ENCODE measurements at places on chromosomes 1 and 21.

DNA sequence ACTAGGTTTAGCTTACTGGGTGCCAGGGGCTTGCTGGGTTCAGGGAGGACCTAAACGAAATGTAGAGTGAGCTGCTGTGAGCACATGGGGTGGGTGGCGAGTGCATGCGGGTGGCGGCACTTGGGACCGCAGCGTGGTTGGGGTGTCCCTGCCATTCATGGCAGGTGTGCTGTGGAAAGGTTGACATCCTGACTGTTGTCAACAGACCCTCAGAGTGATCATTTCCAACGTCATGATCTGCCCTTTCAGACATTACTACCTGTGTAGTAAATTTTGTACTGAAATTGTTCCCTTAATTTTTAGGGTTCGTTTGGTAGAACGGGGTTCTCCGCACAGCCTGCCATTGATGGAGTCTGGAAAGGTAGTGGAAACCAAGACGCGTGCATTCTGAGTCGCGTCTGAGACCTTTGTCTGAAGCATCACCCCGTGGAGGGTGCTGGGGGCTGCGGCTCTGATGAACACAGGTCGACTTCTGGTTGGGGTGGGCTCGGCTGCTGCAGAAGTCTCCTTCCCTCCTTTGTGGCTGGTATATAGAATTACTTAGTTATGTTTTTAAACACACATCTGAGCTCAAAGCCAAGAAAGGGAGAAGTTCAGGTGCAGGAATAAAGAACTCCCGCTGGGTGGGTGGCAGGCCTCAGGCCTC, 43.3 kb downstream of the S100B start:
- DNase-seq: no peak

- no peak for DNase-seq
Measured at GRCh38 chr1:10643607-10644306, 152.7 kb downstream of the CASZ1 start.

GRCh38 chr1:180926164-180926981, 13.7 kb downstream of the KIAA1614 start:
- DNase-seq: no peak

DNA sequence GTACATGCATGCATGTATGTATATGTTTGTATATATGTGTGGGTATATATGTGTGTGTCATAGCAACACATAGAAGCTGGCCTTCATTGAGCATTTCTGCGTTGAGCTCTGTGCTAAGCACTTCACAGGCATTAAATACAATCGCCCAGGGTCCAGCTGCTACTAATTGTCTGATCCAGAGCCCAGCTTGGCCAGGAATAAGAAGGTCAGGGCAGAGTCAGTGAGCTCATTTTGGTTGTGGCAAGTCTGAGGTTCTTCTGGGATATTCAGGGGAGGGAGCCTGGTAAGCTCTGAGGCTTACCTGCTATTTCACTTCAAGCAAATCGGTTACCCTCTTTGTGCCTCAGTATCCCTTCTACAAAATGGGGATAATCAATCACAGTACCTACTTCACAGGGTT, 59.6 kb downstream of the FOXO6 start:
- DNase-seq: no peak

- DNase-seq: no peak
Measured at GRCh38 chr1:150507912-150508864, at the start of gene ECM1. ECM1 (plus strand) TSS chr1:150508109; CDS start chr1:150508210, 101 bp downstream.

DNA sequence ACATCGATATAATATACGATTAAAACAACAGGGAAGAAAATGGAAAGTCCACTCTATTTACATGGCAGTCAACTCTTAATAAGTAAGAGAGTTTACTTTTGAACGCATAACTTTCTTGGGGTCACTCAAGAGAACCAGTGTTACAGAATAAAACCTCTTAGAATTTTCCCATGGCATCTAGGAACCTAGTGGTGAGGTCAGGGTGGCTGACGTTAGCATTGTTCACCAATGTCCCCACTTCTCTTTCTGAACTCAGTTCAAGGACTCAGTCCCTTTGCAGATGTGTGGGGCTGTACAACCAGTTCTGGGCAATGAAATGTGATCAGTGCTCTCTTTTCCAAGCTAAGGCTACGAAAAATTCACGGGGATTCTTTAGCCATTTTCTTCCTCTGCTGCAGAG, 2.6 kb upstream of the RNF2 start:
- DNase-seq: no peak

- DNase-seq: no peak
Measured at GRCh38 chr1:28516518-28516956, 10.7 kb downstream of the RCC1 start.

- no peak for DNase-seq
Measured at GRCh38 chr1:161335796-161336195, 21.6 kb downstream of the SDHC start.

DNA sequence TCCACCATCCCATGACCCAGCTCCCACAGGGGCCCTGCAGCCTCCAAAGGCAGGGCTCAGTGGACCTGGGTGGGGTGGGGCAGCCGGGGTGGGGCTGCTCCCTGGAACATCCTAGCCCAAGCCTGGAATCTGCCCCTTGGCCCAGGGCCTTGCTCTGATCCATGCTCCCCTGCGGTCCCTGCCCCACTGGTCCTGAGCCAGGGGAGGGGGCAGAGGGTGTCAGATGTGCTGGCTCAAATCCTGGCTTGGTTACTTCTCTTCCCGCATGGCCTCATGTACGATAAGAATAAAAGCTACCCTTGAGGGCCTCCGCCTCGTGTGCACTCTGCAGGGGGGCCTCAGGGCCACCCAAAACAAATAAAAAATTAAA, 819 bp downstream of the SLC25A34 start:
- no peak for DNase-seq

DNA sequence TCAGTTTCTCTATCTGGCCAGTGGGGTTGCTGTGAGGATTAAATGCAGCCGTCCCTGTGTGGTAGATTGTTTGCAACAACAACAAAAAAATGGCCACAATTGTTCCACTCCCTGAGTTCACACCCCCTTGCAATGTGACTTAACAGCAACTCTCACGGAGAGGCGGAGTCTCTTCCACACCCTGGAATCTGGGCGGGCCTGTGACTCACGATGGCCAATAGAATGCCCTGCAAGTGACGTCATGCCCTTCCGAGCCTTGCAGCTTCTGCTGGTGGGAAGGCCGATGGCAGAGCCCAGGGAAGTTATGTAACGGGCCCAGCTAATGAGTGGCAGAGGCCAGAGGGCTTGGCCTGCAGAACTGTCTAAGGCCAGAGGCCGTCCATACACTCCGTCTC, 87.9 kb downstream of the RIPK4 start:
- DNase-seq: no peak

GRCh38 chr21:44540741-44541288, 820 bp upstream of the KRTAP10-1 start:
- no peak for DNase-seq

- no peak for DNase-seq
Measured at GRCh38 chr1:154176337-154176736, 15.6 kb downstream of the TPM3 start.

DNA sequence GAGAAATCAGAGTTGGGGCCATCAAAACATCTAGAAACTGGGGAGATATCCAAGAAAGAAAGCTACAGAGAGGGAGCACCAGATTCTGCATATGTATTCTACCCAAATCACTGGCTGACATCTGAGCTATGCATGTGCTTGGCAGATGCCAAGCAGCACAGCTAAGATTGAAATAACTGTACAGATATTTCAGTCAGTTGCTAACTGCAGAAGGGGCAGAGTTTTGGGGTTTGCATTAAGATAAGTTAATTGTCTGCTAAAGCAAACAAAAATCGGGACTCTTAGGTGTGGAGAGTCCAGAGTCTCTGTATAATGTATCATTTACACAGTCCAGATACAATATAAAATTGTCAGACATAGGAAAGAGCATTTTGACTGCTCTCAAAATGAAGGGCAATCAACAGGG, 437.1 kb downstream of the PTBP2 start:
- DNase-seq: no peak

DNA sequence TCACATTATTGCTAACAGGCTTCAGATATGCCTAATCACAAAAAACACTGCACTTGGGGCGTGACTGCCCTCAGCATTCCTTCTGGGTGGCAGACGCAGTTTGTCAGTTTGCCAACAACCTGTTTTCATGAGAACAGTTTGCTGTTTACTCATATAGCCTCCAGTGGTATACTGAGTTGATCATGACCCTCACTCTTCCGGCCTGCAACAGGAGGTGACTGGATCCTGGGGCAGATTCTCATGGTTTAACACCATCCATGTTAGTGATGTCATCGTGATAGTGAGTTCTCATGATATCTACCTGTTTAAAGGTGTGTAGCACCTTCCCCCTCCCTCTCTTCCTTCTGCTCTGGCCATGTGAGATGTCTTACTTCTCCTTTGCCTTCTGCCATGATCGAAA, 555.2 kb downstream of the PLPP3 start:
- no peak for DNase-seq

DNA sequence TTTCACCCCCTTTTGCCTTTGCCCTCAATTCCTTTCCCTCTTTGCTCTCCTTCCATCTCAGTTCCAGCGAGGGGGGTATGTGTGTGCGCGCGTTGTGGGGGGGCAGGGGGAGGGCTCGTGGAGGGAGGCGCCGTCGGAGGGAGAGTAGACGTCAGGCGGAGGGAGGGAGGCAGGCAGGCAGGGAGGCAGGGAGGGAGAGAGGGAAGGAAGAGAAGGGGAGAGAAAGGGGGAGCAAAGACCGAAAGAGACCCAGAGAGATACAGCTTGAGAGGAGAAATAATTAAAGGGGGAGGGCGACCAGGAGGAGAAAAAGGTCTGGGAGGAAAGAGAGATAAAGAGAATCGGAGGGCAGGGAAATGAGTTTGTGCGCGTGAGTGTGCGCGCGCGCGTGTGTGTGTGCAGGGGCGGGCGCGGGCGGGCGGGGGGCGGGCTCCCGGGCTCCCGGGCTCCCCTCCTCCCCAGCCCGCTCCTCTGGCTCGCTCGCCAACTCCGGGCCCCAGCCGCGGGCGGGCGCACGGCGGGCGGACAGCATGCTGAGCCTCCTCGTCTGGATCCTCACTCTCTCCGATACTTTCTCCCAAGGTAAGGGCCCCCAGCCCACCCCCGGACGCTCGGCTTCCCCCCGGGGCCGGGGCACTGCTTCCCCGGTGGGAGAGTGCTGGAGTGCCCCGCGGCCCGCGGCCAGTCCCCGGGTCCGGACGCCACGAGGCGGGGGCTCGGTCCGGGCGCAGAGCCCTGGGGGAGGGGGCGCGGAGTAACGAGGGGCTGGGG, at the start of gene KIRREL1:
KIRREL1 (plus strand) TSS at position 499 of the 771 bp plus-strand sequence; CDS start at position 531, 32 bp downstream.
- DNase-seq: no peak

- DNase-seq: no peak
Measured at GRCh38 chr1:21914880-21915640, 22.1 kb downstream of the HSPG2 start.

DNA sequence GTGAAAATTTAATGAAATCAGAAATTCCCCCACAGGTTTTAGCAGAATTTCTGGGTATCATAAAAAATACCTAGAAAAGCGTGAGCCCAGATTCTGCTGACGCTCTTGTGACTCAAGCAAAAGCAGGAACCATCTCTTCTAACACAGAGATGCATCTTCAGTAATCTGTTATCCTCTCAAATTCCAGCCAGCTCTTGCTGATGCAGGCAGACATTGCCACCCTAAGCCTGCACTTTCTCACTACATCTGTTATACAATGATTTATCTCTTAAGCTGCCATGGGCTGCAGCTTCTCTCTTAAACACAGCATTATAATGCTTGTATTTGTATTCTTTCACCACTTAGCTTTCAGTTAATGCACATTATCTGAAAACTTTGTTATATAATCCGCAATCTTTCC, 113.0 kb upstream of the RGS1 start:
- no peak for DNase-seq

GRCh38 chr1:207051191-207051943, at the start of gene YOD1:
YOD1 (minus strand) TSS chr1:207051208; CDS start chr1:207051030, 178 bp downstream.
- DNase-seq: no peak

DNA sequence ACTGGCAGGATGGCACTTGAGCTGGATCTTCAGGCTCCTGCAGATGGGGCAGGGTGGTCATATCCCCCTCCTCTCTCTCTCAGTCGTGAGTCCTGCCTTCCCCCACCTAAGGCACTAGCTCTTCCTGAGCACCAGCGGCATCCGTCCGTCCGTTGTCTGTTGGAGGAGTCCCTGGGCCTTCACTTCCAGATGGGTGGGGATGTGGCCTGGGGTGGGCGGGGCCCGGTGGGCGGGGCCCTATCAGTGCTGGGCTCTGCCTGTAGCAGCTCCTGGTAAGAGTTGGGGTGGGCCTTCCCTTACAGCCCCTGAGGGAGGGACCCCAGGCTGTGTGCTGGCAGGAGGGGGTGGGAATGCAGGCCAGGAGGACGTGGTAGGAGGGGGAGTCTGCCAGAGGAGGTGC, 10.3 kb downstream of the LDLRAD2 start:
- no peak for DNase-seq

DNA sequence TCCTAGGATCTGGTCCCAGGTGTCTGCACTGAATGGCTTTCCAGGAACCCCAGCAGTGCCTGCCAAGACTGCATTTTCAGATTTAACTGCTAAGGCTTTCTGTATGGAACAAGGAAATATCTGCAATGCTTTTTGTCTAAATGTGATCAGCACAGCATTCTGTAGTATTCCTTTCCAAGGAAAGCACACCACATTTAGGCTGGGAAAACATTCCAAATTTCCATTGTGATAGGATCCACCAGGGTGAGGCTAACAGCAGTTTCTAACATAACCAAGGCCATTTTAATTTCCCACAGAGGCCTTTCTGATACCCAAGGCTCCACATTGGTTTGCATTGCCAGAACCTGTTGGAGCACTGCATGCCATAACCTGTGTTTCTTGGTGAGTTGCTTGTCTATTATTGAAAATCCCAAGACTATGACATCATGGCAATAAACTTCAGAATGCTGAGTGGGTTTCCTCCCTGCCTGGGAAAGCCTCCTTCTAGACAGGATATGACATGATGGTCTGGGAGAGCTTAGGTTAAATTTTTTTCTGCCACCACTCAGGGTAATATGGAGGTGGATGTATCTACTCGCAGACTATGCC, 23.3 kb upstream of the PTGFRN start:
- DNase-seq: no peak

DNA sequence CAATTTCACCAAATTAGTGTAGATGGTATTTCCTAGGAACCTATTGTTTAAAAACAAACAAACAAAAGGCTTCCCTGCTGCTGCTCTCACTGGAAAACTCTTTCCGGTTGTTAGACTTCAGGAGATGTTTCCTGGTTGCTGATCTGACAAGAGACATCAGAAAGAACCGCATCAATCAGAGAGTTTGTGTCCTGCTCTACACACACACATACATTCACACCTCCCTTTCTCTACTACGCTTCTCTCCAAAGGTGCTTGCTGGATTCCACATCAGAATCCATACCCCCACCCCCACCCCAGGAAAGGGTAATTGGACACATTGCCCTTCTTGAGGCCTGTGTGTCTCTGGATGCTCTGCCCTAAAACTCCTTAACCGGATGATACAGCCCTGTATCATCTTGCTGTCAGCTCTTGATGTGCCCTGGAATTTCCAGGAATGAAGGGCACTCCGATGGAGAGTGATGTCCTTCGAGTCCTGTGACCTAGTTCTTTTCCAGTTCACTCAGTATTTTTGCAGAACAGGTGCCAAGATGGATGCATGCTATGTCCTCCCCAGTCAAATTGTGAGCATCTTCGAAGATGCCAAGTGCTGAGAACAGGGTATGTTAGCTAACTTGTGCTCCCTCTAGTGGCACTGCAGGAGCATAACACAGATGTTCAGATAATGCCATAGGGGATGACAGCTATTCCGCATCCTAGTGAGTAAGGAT, 113.7 kb upstream of the SLC35F3 start:
- no peak for DNase-seq

GRCh38 chr1:16076865-16077238, 3.4 kb upstream of the FAM131C start:
- no peak for DNase-seq
